GM23338 (cell line): ENCODE measurements at places on chromosomes 5 and 9. TPM values are rescaled to one million over a fixed set of nuclear protein-coding genes. Genes with fewer than 3 reads are reported as not detected.

Gene SNX24
- 22.7 and 27.5 TPM in 2 replicates for total RNA-seq

Gene NFIL3
- total RNA-seq = 7.5 and 14.4 TPM in 2 replicates

Gene TTLL11
- total RNA-seq = 1.4 and 1.7 TPM in 2 replicates

Gene RNF183
- not detected in 2 replicates for total RNA-seq
